Myocyte (in vitro differentiated cells): ENCODE measurements at places on chromosomes 6 and 20.
A peak's percentile ranks its signal among the peaks of the same experiment; 100 is the strongest.

DNA sequence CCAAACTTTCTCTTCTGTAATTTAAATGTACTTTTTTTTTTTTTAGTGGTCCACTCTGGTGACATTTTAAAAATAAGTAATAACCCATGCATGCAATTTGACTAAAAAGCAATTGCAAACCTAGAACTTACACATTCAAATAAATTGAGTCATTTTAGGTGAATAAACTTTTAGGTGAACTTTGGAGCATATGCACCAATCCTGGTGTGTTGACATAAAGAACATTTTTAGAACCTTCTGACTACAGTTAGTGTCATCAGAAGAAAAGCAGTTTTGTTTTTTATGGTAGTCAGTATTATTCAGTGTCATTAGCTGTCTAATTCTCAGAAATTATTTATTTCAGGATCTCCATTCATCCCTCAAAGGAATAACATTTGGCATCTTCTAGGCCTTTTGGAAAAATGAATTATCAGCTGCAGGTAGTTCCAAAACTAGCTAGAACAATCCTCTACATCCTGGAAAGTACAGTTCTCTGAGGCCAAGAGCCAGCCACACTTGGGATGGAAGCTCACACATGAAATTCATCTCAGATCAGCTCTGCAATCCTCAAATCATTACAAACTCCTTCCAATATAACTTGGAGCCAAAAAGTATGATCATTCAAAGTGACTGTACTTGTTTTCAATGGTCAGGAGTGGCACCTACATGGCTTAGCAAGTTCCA is 38.5 kb upstream of the SIM1 start:
- DNase-seq: no peak

DNA sequence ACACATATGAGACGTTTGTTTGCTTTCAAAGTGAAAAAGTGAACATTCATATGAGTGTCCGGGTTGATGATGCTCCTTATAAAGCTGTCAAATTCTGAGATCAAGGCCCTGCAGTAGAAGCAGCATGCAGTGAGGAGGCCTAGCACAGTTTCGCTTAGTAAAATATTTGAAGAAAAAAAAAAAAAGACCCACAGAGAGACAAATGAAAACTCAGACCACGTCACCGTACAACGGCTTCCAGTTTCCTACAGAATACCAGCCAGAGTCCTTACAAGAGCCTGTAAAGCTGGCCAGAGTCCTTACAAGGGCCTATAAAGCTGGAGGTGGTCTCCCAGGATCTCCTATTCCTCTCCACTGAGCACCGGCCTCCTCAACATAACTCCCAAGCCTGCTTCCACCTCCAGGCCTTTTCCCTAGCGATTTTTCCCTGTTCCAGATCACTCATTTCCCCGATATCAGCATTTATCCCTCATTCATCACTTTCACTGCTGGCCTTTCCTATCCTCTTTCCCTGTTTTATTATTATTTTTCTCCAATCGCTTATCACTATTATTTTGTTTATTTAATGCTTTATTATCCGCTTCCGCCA is 1.5 kb upstream of the HMGN4 start:
- peak; percentile 48 for DNase-seq

DNA sequence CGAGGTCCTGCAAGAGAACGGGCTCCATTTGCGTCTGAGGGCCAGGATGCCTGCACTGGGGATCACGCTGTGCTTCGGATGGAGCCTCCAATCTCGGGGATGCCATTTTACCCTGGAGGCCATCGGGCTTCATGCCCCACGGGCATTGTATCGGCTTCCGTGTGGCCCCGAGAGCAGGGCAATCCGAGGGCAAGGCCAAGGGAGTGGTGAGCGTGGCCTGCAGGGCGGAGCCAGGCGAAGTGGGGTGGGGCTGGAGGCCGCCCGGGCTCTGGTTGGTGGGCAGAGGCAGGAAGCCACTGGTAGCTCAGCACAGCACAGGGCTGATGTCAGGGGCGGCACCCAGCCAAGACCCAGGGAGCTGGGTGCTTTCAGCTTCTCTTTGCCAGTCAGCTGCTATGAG is 57.5 kb upstream of the BHLHE23 start:
- no peak for DNase-seq

- DNase-seq: peak; percentile 89
Observed at GRCh38 chr20:63281742-63282665, 9.4 kb downstream of the ARFGAP1 start.

- DNase-seq: peak; percentile 70
Observed at GRCh38 chr20:36496707-36497669, 44.3 kb upstream of the MYL9 start.

GRCh38 chr20:36385503-36385902 is 79.4 kb downstream of the DLGAP4 start:
- no peak for DNase-seq

DNA sequence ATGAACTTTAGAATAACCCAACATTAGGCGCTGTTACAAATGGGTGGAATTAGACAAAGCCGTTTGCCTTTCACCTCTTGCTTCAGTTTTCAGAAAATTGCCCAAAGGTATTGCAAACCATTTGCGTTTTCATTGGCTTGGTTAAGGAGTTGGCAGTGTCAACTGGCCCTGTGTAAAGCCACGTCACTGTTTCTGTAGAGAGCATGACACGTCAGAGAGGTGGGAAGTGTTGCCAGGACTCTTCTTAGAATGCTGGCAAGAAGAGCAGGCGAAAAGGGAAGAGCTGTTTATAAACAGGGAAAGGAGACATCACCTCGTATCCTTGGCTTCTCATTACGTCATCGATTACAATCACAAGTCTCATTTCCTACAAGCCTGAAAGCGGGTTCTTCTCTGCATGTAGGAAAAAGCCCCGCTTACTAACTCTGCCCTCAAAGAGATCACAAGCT is 4.2 kb upstream of the IRF4 start:
- DNase-seq: no peak

DNA sequence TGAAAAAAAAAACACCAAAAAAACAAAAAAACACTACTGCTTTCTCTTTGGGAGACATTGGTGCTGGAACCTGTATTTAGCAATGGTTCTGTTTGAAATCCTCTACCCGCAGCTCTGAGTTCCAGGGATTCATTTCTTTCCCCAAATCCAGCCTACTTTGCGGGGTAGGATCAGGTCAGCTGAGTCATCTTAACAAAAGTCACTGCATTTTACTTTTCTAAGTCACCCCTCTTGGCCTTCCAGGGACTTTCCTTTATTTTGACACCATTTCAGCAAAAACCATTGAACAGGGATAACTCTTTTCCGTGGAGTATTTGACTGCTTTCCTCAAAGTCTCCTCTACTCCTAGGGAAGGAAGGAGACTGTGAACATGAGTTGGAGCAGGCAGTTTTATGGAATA is 837.6 kb downstream of the MAFB start:
- DNase-seq: no peak

DNA sequence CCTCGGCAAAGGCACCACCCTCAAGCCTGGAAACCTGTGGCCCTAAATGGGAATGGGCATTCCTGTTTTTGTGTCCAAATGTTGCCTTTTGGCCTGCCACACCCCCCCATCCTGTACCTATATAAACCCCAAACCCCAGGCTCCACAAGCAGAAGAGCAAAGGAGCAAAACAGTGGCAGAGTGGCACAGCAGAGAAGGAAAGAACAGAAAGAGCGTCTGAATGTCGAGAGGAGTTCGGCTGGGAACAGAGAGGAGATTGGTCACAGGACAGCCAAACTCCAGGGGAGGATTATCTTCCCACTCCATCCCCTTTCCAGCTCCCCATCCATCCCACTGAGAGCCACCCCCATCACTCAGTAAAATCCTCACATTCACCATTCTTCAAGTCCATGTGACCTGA is 58.0 kb upstream of the PREP start:
- no peak for DNase-seq

GRCh38 chr6:87483929-87484328 is 11.2 kb downstream of the SLC35A1 start:
- DNase-seq: peak; percentile 71

- no peak for DNase-seq
Observed at GRCh38 chr20:36726168-36726567, 19.7 kb downstream of the NDRG3 start.

DNA sequence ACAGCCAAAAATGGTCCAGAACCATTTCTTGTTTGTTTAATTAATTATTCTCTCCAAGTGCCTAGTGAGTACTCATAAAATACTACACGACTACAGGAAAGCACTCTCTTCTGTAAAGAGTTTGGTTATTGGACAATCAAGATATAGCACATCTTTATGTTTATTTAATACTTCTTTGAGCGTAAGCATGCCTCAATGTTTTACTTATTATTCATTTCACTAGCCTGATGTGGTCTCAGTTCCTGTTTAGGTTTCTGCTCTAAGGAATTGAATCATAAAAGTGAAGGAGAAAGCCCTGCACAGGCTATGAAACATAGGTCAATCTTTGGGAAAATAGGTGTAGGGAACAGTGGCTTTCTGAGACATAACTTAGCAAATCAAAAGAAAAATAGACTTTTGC is 45.9 kb upstream of the AIG1 start:
- DNase-seq: no peak
